ENCODE measurements at places on chromosomes 4 and X.
A peak's percentile ranks its signal among the peaks of the same experiment; 100 is the strongest.

GRCh38 chr4:25839687-25840086 lies 23.1 kb downstream of the SEL1L3 start:
- no peak for DNase-seq

- no peak for DNase-seq
Measured at GRCh38 chr4:125483278-125483677, 168.5 kb downstream of the FAT4 start.

- no peak for DNase-seq
Measured at GRCh38 chrX:31237189-31237588, 165.3 kb upstream of the FTHL17 start.

- no peak for DNase-seq
Measured at GRCh38 chr4:139014371-139015268, 961 bp upstream of the NOCT start.

DNA sequence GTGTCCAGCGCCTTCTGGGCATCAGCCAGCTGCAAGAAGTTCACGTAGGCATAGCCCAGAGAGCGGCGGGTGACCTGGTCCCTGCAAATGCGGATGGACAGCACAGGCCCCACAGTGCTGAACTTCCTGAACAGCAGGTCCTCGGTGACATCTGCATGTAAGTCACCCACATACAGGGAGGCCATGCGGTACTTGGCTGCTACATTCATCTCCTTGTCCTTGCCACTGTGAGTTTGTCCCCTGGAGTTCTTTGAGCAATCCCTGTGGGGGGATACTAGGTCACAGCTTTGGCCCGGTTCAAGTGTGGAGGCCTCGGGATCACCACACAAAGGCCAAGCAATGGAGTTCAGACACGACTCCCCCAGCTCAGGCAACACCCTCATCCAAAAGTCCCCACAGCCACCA lies 776 bp downstream of the PABPC4L start:
- DNase-seq = no peak

DNA sequence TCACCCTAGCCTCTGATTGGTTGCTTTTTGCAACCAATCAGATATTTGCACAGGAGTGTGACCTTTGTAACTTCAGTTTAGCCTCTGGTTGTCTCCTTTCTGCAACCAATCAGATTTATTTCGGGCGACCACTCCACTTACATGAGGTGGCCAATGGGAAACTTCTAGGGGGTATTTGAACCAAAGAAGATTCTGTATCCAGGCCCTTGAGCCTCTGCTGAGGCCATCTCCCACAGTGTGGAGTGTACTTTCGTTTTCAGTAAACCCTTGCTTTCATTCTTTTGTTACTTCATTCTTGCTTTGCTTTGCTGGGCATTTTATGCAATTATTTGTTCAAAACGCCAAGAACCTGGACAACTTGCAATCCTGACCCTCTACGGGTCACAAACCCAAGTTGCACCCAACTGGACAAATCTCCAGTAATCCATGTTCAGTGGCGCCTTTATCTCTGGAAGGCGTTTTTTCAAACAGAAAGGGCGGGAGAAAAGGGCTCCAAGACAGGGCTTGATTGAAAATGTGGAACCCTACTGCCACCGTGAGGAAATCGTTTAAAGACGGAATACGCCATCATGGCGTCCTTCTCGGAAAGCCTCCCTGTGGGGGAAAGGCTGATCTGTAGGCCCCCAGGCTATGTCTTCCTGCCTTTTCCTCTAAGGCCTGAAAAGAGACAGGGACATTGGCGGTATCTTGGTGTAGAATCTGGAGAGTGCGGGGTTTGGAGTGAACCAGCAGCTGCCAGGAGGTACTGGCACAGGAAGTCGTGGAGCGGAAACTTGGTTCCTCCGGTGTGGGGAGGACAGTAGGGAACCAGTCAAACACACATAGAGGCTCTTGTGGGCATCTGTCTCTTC lies 184.6 kb downstream of the OR13H1 start:
- peak; percentile 71 for DNase-seq

- DNase-seq = no peak
Measured at GRCh38 chrX:110163488-110163887, 154.4 kb downstream of the AMMECR1 start.

DNA sequence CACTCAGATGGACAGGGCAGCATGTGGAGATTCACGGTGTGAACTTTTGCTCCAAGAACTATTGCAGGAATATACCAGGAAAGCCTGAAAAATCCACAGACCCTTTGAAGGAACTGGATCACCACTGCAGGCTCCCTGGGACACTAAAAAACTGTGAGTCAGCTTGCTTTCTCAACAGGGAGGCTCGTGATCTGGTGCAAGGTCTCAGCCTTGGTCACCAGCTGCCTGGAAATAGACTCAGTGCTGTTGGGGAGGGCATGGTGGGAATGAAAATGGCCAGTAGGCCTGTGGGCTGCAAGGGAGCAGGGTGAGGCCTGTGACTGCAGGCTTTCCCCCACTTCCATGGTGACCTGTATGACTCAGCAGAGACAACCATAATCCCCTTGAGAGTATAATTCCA lies 426.4 kb upstream of the RPS6KA3 start:
- no peak for DNase-seq

DNA sequence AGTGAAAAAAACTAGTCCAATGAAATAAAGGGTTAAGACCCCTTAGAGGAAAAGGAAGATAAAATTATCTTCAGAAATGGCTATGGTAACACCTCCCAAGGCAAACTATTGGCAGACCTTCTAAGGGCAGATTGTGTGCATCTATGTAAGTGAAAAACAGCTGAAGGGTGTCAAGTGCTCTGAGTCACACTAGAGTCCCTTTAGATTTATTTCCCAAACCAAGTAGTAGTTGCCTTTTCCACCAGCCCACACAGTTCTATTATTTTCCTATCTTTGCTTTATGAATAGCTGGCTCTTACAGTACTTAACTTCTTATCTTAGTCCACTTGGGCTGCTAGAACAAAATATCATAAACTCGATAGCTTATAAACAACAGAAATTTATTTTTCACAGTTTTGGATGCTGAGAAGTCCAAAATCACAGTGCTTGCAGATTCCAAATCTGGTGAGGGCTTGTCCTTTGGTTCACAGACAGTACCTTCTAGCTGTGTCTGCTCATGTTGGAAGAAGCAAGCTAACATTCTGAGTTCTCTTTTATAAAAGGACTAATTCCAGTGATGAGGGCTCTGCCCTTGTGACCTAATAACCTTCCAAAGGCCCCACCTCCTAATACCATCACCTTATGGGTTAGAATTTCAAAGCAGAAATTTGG lies 143.6 kb downstream of the GRID2 start:
- no peak for DNase-seq

GRCh38 chrX:130851569-130851968 lies 51.4 kb downstream of the ENOX2 start:
- no peak for DNase-seq

DNA sequence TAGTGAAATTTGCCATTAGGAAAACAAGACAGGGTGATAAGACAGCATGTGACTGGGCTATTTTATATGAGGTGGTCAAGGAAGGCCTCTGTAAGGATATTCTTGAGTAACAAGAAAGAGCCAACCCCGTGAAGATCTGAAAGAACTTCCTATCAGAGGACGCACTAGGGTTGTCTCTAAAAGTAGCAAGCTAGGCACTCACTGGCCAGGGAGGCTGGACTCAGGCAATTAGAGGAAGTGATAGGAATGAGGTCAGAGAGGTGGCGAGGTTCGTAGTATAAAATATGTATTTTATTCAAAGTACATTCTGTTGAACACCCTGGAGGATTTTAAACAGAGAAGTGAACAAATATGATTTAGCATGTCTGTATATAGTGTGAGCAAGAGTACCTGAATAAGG lies 4.6 kb downstream of the BMPR1B start:
- no peak for DNase-seq

DNA sequence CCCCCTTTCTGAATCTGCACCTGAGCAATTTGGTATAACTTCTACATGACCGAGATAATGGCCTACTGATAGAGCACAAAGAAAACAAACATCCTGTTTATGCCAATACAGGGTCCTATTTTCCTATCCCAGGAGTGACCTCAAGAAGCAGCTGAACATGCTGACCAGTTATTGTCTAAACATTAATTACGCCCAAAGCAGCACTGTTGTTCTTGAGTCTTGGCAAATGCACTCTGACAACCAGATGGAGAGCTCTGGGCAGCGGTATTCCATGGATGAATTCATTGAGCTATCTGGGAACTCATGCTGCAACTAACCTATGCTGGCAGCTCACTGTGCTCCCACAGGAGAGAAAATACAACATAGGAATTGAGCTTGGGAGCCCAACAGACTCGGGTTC lies 52.6 kb downstream of the PCYT1B start:
- no peak for DNase-seq

GRCh38 chr4:26191353-26191752 lies 129.5 kb upstream of the RBPJ start:
- no peak for DNase-seq

GRCh38 chr4:2459589-2460349 lies 9.1 kb upstream of the RNF4 start:
- no peak for DNase-seq

- DNase-seq = no peak
Measured at GRCh38 chrX:33211356-33212260, at the start of gene DMD. TSS of gene DMD (minus strand) at chrX:33211549. CDS start at chrX:33211312, 237 bp downstream.

DNA sequence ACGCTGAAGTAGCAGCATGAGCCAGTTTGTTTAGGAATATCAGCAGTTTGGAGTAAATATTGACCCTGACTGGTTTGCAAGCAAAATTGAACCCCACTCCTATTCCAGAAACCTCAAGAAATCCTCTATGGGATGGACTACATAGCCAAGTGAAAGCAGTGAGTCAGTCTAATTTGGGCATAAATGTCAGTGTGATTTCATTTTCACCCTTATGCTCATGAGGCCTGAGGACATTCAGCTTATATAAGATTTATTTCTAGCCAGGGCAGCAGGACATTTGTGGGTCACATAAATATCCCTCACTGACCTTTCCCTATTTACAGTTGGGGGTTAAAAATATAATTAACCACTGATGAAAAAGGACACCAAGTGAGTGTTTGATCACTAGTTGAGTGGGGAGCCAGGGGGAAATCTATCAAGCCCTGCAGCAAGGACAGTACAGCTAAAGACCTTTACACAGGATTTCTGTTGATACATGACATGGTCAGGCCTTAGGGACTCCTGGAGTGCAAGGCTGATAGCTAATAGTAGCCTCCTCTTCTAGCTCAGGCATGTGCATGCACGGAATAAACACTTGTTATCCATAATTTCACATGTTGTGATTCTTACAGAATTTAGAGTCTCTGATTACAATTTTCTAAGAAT lies 996.9 kb upstream of the GRIA3 start:
- DNase-seq = no peak

- no peak for DNase-seq
Measured at GRCh38 chr4:70651864-70652506, 14.3 kb downstream of the JCHAIN start.

DNA sequence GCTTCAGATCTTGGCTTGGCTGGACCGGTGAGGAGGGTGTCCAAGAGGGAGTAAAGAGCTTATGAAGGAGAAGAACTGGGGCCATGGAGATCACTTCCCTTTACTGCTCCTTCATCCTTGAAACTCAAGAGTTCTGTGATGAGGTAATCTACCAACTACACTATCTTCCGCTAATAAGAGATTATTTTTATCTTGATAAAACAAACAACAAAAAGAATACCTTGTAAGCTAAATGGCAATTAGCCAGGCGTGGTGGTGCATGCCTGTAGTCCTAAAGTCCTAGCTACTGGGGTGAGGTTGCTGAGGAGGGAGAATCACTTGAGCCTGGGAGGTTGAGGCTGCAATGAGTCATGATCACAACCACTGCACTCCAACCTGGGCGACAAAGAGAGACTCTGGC lies 47.4 kb downstream of the HAUS3 start:
- DNase-seq = no peak

GRCh38 chr4:19698961-19699360 lies 552.7 kb upstream of the SLIT2 start:
- DNase-seq = no peak

DNA sequence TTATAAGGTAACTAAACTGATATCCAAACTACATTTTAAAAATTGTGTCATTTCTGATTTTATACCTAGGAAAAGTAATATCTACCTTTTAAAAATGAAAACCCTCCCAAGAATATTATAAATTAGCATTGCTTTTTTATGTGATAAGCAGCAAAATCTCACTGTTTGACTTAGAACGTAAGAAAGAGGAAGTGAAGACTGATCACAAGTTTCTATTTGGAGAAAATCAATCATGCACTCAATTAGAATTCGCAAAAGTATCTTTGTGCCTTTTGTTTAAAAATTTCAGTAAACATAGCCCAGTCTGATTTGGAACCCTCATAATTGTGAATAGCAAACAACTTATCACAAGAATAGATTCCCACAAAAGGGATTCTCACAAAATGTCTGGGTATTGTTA lies 142.7 kb downstream of the TENM3 start:
- DNase-seq = no peak

- no peak for DNase-seq
Measured at GRCh38 chr4:47478804-47479203, 6.3 kb upstream of the ATP10D start.

DNA sequence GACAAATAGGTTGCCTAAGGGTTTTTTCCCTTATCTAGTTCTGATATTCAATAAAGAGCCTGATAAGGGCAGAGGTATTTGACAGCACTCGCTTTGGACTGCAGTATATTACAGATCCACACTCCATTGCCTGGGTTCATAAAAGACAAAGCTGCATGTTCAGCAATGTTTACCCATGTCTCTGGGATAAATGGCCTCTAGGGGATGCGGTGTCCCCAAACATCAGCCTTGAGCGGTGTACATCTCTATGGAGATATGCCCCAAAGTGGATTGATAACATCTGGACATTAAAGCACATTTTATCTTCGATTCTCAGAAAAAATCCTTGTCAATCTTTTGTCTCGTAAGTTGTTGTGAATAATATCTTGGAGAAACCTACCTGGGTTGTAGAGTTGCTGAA lies 660.8 kb upstream of the AADAT start:
- DNase-seq = no peak

DNA sequence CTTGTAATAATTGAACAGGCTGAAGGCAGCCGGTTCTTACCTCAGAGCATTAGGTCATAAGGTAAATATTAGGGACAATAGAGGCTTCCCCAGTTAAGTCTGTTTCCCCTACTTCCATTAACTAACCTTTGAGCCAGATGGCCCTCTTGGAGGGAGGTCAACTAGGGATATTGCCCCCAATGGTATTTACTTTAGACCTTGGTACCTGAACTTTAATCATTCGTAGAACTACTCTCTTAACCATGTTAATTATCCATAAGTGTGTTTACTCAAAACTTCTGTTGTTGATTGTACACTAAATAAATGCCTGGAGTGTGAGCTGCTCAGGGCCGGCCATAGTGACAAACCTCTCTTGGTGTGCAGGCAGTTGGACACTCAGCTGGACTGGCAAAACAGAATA lies 1843.5 kb upstream of the AGA start:
- no peak for DNase-seq

DNA sequence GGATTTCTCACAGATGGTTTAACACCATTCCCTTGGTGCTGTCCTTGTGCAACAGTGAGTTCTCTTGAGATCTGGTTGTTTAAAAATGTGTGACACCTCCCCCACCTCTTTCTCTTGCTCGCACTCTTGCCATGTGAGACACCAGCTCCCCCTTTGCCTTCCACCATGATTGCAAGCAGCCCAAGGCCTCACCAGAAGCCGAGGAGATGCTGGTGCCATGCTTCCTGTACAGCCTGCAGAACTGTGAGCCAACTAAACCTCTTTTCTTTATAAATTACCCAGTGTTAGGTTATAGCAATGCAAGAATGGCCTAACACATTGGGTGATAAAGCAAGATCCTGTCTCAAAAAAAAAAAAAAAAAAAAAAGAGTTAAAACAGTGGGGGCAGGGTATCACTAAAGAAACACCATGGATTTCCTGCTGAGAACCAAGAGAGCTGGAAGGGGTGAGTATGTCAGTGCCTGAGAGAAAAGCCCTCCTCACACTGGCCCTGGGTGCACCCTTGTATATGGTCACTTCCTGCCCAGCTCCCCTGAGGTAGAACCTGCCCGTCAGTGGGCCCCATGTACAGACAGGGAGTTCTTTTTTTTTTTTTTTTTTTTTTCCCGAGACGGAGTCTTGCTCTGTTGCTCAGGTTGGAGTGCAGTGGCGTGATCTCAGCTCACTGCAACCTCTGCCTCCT lies 46.4 kb downstream of the APOO start:
- DNase-seq = no peak

Data from T-helper 9 cell (primary cell).